Brain (organoid and tissue), 16 donors: ENCODE measurements at places on chromosomes 3 and 15. TPM values are rescaled to one million over a fixed set of nuclear protein-coding genes. Genes with fewer than 3 reads are reported as not detected.

Gene A4GNT
- not detected for polyA plus RNA-seq

GRCh38 chr3:119669906-119670570 is 7.2 kb downstream of the COX17 start:
- DNase-seq = no peak

DNA sequence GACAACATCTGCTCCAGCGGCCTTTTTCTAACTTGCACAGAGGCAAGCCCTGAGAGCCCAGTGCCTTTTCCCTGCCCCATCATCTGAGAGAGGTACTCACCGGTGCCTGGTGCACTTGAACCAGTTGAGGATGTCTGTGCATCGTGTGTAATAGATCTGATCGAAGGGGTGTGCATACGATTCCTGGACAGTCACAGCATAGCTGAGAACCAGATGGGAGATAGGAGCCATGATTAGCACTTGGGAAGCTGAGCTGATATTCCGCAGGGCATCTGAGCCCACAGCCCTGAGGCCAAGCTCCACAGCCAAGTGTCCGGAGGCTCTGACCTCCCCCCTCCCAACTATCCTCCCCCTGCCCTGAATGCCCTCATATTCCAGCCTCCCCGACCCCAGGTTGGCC is 129.8 kb downstream of the MEGF11 start:
- no peak for DNase-seq

Gene UPK1B
- polyA plus RNA-seq = 0.37 TPM

GRCh38 chr3:157444797-157445184 is 8.1 kb downstream of the PTX3 start:
- no peak for DNase-seq

- DNase-seq = no peak
These were observed 21.5 kb downstream of the GABRR3 start for GRCh38 chr3:98013411-98014267.

GRCh38 chr3:61733876-61734275 is 172.5 kb downstream of the PTPRG start:
- DNase-seq = no peak

DNA sequence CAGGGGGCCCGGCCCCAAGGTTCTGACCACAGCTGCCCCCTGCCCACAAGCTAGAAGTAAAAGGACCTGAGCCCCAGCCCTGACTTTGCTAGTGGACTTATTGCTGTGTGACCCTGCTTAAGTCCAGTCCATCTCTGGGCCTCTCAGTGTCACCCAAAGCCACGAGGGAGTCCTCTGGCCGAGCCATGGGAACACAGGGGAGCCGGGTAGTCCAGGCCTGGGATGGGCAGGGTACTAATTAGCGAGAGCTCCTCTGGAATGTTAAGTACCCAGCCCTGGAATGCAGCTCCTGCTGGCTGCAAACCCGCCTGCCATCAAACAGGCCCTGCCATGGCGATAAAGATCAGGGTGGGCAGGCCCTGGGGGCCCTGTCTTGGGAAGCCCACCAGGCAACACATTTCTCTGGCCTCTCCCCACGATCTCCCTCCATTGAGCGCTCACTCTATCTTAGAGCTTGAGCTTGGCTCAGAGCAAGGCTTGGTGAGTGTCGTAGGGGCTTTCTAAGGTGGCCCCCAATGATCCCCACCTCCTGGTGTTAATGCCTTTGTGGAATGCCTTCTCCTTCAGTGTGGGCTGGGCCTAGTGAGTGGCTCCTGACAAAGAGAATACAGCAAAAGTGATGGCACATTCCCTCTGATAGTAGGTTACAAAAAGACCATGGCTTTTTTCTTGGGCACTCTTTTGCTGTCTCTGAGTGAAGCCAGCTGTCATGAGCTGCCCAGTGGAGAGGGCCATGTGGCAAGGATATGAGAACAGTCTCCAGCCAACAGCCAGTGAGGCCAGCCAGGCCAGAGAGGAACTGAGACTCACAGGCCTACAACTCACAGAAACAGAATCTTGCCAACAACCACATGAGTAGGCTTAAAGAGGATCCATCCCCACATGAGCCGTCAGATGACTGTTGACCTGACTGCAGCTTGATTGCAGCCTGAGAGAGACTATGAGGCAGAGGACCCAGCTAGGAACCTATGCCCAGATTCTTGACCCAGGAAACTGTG is 133.1 kb downstream of the SMAD6 start:
- no peak for DNase-seq

Gene IL17RB
- 8.7 TPM for polyA plus RNA-seq

DNA sequence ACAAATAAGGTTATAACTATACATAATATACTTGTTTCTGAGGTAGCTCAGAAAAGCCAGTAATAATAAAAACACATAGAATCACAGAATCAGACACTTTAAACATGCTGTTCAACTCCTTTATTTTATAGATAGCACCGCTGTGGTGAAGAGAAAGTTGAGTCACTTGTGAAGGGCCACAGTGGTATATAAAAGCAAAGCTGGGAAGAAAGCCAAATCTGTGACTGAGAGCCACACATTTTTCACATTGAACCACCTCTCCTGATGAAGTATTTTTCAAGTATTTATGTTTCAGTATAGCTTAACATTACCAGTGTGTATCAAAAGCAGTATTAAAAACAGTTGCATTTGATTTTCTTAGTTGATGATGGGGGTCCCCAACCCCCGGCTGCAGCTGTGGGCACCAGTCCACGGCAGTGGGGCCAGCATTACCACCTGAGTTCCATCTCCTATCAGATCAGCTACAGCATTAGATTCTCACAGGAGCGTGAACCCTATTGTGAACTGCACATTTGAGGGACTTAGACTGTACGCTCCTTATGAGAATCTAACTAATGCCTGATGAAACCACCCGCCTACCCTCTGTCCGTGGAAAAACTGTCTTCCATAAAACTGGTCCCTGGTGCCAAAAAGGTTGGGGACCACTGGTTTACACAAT is 46.2 kb downstream of the TBL1XR1 start:
- DNase-seq = no peak

GRCh38 chr3:21446945-21447475 is 304.0 kb downstream of the ZNF385D start:
- no peak for DNase-seq

- DNase-seq = no peak
These were observed 43.3 kb upstream of the VIPR1 start for GRCh38 chr3:42459151-42459550.

GRCh38 chr3:188270423-188270972 is 116.5 kb downstream of the LPP start:
- DNase-seq = peak; percentile 53

DNA sequence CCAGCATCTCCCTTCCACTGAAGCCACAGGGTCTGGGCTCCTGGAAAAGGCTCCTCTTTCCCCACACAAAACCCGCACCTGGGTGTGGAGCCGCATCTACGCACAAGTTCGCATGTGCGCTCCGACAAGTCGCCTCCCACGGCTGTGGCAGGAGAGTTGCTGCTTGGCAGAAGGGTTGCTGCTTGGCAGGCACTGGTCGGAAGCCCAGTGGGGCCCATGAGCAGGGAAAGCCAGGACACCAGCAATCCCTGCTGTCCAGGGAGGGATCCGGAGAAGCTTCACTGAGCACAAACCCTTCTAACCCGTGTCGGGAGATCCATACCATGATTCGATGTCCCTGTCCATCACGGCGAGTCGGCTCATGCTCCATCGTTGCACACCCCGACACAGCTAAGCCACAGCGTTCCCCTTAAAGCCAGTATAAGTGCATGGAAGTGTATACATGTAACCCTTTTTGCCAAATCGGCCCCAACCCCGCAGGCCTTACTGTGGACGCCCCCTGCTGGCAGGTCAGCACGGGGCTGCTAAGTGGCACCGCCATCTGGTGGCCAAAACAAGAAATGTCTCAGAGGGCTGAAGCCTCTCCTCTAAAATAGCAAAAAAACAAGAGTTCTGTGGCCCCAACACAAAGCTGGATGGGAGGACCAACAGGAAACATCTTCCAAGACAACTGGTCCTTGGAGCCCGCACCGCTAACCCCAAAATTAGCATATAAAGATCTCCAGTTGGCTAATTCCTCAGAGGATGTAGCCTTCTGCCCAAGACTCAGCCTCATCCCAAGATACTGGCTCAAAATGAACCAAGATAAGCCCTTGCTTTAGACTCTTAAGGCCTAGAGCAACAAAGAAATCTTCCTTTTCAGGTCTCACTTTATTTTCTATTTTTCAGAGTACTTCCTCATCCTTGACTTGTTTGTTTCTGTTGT is 8.3 kb downstream of the ANKRD63 start:
- peak; percentile 84 for DNase-seq

Gene PAK6
- polyA plus RNA-seq = 8.8 TPM

Gene GRAMD2A
- polyA plus RNA-seq = 3.0 TPM

Gene TIMMDC1
- polyA plus RNA-seq = 54.6 TPM

Gene BSN
- polyA plus RNA-seq = 11.8 TPM

- DNase-seq = peak; percentile 18
These were observed 48.8 kb downstream of the CHRD start for GRCh38 chr3:184428561-184429175.

GRCh38 chr3:105594219-105594618 is 227.5 kb downstream of the ALCAM start:
- DNase-seq = no peak
